Left lung (tissue), 14 donors: ENCODE measurements at places on chromosomes 16 and 17.

GRCh38 chr16:27374221-27374803 lies 27.7 kb upstream of the IL21R start:
- no peak for DNase-seq

- DNase-seq = no peak
Measured at GRCh38 chr17:19645734-19646201, 2.8 kb upstream of the ALDH3A2 start.

- no peak for DNase-seq
Measured at GRCh38 chr16:24138575-24138974, 117.6 kb upstream of the CACNG3 start.

GRCh38 chr17:44277976-44278375 lies 10.0 kb upstream of the SLC4A1 start:
- DNase-seq = no peak

- no peak for DNase-seq
Measured at GRCh38 chr16:78444-79150, 572 bp downstream of the MPG start.

DNA sequence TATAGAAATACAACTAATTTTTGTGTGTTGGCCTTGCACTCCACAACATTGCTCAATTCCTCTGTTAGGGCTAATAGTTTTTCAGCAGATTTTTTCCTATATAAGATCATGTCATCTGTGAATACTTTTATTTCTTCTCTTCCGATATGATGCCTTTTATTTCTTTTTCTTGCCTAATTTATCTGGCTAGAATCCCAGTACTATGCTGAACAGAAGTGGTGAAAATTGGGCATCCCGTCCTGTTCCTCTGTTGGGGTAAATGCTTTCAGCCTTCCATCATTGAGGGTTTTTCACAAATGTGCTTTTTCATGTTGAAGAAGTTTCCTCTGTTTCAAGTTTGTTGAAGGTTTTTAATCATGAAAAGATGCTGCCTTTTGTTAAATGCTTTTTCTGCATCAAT lies 22.7 kb upstream of the TNFRSF13B start:
- no peak for DNase-seq

DNA sequence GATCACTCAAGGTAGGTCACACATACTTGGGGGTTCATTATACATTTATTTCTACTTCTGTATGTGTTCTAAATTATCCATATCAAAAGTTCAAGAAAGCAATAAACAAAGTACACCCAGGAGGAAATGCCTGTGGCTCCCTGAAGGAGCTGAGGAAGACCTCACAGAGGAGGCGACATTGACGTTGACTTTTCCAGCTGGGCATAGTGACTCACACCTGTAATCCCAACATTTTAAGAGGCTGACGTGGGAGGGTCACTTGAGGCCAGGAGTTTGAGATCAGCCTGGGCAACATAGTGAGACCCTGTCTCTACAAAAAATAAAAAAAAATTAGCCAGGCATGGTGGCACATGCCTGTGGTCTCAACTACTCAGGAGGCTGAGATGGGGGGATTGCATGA lies 16.3 kb downstream of the ITGAD start:
- DNase-seq = no peak
